ENCODE measurements at places on chromosomes 12 and 14.
A peak's percentile ranks its signal among the peaks of the same experiment; 100 is the strongest.

DNA sequence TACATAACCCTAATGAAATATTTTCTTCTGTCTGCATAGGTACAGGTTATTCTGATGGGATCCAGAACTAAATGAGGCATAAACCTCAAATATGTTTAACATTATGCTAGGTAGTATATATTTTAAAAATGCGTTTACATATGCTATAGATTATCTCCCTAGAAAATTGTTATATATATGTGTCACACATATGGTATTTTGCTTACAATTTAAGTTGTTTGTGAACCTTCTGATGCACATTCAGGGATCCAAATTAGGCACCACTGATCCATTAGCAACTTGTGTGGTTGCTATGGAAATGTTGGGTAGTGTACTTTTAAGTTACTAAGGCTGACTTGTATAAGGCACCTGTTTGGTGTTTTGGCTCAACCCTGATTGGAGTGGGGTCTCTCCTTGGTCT lies 456.7 kb downstream of the AEBP2 start:
- DNase-seq, result no peak

- no peak for DNase-seq
Measured at GRCh38 chr12:62959745-62960144, 24.8 kb upstream of the PPM1H start.

GRCh38 chr12:55733021-55733555 lies 4.3 kb upstream of the CD63 start:
- no peak for DNase-seq

DNA sequence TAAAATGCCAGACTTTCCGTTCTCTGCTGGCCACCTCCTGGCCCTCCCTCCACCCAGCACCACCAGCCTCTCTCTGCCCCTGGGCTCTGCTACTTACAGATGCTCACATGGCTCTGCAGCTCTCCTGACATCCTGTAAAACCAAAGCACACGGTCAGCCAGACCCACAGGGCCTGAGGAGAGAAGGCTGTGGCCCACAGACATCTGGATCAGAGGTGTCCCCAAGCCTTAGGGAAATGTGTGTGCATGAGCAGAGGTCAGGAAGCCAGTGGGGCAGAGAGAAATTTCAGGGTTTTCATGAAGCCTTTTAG lies 11.5 kb downstream of the KRT77 start:
- no peak for DNase-seq

- DNase-seq, result no peak
Measured at GRCh38 chr14:20742132-20742531, 3.6 kb upstream of the EDDM3A start.

DNA sequence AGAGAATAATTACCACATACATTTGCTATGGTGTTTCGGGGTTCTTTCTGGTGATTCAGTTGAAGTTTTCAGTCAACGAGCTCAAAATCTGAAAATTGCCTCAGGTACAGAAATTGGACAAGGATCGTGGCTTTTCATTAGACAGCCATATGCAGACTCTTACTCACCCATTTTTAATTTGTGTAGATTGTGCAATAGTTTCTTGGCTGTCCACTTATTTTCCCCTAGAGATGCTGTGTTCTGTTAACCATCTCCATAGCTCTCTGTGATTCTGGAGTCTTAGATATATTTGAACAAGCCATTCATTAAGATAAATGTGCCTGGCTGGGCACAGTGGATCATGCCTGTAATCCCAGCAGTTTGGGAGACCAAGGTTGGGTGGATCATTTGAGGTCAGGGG lies 497.1 kb upstream of the RPL10L start:
- DNase-seq, result no peak

DNA sequence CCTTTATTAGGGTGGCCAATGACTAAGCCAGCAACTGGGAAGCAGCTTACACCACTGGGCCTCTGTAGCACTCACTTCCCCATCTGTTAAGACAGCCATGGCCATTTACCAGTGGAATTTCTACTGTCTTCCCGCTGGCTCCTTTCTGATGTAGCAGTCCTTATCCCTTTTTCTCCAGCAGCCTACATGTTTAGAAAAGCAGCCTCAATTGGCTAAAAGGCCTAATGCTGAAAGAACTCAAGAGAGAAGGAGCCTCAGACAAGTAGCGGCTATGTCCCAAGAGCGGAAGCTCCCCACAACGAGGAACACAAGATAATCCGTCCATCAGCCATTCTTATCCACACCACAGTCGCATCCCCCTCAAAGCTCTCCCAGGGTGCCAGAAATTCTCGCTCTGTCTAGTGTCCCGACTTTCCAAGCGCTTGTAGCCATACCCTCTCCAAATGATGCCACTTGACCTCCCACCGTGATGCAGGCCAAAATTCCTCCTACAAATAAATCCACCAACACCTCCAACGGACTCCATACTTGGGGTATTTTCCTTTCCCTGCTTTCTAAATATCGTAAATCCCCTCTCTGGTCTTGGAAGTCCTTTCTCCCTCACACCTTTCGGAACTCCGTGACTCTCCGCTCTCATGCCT lies 624 bp downstream of the M6PR start:
- peak; percentile 24 for DNase-seq

GRCh38 chr14:89428173-89428523 lies 11.1 kb upstream of the FOXN3 start:
- no peak for DNase-seq

- DNase-seq, result no peak
Measured at GRCh38 chr12:105418229-105418628, 87.7 kb downstream of the C12orf75 start.

DNA sequence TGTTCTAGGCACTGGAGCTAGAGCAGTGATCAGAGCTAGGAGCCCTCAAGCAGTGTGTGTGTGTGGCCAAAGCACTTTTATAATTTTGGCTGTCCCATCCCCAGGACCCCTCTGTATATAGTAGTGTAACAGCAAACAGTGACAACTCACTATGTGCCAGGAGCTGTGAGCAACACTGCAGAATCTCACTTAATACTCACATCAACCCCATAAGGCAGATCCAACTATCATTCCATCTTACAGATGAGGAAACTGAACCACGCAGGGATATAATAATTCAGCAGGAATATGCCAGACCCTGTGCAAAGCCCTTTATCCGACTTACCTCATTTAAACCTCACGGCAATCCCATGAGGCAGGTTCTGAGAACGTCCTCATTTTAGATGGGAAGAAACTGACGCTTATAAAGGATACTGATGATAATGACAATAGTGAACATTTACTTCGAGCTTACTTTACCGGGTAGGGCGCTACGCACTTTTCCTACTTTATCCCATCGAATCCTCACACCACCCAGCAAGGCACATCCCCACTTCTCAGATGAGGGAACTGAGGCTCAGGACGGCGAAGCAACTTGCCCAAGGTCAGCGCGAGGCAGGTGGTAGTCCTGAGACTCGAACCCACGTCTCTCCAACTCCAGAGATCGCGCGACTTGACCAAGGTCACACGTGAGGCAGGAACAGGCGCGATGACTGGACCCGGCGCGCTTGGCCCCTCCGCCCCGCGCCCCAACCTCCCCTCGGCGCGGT lies 687 bp downstream of the RAB35 start:
- DNase-seq, result peak; percentile 31

DNA sequence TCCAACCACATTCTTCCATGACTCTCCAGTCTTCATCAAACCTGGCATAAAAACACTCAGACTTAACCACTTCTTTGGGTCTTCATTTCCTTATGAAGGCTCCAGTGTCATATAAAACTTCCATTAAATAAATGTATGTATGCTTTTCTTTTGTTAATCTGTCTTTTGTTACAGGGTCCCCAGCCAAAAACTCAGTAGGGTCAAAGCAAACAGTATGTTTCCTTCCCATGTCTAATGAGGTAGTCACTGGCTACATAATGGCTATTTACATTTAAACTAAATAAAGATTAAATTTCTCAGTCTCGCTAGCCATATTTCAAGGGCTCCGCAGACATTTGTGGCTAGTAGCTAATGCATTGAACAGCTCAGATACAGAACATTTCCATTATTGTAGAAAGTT lies 40.1 kb upstream of the STAB2 start:
- DNase-seq, result peak; percentile 68

DNA sequence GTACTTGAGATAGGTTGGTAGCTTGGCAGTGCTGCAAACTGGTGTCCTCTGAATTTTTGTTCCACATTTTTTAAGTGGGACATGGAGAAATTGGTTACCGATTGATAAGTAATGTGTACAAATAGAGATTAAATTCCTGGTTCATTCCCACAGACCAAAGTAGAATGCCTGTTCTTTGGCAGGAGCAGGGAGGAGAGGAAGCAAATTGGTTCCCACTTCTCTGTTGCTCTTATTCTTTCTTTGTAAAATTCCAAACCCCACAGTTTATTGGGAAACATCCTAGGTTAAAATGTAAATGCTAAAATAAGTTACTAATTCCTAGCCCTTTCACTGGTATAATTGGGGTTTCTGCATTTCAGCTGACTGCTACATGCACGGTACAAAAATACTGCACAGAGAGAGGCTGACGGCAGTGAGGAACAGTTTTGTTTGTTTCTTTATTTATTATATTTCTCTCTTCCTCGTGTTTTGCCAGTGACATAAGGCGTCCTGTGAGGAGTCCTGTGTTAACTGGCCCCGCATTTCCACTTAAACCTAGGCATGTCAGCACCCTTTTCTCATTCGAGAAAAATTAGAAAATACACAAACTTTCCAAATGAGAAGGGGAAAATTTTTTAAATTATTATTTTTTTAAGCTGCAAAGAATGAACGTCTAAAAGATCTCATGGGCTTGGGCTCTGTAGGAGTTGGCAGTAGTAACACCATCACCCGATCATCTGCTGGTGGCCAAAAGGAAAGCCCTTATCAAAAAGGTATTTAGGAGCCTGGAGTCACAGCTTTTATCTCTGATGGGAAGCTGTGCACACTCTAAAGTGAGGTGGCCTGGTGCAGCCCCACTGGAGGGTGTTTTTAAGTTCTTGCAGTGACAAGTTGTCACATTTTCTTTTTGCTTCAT lies 25.4 kb upstream of the BCL7A start:
- DNase-seq, result no peak

DNA sequence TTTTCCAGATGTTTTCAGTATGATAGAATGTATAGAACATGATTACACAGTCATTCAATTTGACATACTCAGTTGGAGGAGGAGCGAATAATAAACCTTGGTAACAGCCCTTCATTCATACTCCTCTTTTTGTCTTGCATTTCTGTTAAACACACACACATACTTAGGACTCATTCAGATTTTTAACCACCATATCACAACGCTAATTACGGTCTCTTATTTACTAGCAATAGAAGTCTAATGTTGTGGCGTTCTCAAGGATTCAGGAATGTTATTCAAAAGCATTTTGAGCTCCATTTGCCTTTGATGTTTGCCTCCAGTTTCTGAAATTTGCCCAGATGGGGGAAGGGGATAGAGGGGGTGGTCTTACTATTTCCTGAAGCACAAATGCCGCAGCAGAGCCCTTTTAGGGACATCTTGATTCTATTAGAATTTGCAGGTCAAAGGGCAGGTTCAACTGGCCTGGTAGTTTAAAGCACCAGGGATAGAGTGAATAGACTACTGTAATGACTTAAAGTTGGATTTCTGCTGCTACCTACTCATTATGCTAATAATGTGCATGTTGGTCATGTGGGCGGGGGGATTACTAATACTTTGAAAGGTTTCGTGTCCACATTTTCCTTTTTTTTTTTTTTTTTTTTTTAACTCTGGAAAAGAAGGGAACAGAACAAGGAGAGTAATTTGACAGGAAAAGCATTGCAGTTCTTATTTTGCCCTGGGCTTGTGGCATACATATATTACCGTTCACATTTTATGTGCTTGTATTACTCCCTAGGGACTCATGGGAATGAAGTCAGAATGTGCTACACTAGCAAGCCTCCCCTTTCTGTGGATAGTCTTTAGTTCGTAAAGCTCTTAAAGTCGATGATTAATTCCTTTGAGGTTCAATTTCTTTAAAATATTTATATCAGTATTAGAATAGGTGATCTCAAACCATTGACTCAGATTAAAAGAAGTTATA lies 226.8 kb downstream of the FBXL14 start:
- no peak for DNase-seq

GRCh38 chr12:92537290-92537960 lies 165.4 kb upstream of the PLEKHG7 start:
- DNase-seq, result no peak

GRCh38 chr14:105636935-105637334 lies 110.6 kb downstream of the TMEM121 start:
- no peak for DNase-seq

DNA sequence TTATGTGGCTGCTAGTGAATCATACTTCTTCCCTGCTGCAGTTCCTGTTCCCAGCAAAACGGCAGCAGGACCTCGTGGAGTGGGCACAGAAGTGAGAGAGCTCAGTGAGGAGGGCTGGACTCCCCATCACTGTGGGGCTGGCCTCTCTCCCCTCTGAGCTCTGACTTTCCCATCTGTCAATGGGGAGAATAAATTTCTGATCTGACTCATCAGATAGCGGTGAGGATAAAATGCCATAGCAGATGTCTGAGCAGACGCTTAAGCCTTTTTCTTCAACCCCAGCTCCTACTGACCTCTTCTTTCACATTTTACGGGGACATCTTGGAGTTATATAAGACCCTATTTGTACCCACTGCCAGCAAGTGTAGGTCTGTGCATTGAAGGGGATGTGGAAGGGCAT lies 116.6 kb downstream of the CRACR2A start:
- no peak for DNase-seq

DNA sequence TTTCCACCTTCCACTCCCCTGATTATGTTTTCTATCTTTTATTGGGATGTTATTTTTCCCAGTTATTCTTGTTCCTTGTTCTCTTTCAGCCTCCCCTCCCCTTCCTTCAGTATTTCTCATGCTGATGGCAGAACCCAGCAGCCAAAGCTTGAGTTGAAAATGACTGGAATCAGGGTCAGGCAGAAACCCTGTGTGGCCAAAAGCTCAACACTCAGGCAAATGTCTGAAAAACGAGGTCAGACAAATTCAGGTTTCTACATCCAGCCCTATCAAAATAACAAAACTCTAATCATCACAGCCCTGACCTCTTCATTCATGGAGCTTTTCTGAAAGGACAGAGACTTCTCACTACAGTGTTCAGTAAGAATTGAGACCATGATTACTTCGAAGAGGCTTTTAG lies 134.6 kb downstream of the PTPRR start:
- DNase-seq, result no peak

GRCh38 chr12:75759842-75760572 lies 248.6 kb upstream of the KRR1 start:
- no peak for DNase-seq

- DNase-seq, result no peak
Measured at GRCh38 chr12:5051913-5052312, 8.2 kb downstream of the KCNA5 start.

DNA sequence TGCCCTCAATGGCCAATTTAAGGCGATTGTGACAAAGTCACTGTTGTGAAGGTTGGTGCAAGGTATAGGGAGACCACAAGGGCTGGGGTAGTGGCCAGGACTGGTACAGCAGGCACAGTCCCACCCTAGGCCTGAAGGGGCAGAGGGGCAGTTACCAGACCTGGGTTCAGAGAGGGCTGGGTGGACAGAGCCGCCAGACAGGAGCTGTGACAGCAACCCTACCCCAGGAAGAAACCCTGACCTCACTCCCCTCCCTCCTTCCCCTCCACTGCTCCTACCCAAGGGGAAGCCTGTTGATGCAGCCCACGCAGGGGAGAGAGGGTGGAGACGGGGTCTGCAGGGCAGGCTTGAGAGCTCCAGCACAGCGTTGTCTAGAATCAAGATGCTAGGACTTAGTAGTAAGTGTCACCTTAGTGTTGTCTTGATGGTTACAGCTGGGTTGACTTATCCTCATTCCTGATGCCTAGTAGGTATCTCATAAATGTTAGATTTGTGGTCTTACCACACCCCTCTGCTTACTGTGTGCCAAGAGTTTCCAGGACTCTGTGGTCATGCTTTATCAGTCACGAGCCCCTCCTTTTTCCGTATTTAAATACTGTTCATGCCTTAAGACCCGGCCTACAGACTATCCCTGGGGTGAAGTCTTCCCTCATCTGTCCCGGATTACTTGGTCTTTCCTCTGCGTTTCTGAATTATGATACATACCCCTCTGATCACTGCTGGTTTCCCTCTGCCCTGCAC lies 14.4 kb downstream of the EML1 start:
- no peak for DNase-seq

Measured in NCI-H146 (cell line).